Activated CD4-positive, alpha-beta T cell treated with anti-CD3 and anti-CD28 coated beads for 36 hours (primary cell): ENCODE measurements at places on chromosomes 3 and 15. TPM values are rescaled to one million over a fixed set of nuclear protein-coding genes. Genes with fewer than 3 reads are reported as not detected.

GRCh38 chr3:71194785-71195184, 388.7 kb downstream of the FOXP1 start:
- no peak for DNase-seq

DNA sequence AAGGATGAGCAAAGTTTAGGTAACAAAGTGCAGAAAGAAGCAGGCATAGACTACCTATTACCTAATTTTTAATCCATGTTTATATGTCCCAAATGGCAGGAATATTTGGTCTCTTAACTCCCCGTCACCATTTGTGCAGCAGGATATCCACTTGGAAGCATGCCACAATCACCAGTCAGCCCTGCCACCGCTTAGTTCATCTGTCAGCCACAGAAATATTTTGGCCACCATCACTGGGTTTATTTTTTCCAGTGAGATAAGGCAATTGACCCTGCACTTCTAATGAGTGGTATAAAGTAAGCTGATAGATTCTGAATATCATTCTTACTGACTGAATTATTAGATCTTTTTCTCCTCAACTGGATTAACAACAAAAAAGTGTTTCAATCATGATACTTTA, 152.9 kb upstream of the SOX2 start:
- no peak for DNase-seq

Gene COPS2
- total RNA-seq: 82.6 TPM

DNA sequence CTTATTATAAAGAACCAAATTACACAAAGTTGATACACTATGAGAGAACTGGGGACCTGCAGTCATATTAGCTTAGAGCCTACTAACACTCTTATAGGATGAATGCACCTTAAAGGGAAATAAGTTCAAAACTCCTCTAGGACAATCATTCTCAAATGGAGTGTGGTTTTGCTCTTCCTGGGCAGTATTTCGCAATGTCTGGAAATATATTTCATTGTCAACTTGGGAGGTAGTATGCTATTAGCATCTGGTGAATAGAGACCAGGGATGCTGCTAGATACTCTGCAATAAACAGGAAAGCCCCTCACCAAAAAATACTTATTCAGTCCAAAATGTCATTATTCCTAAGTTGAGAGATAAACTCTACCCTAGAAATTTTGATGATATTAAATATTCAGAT, 451.4 kb upstream of the ARPP21 start:
- no peak for DNase-seq

- DNase-seq: no peak
Measured at GRCh38 chr3:39977058-39977794, 167.8 kb downstream of the MYRIP start.

Gene FANCD2
- 87.7 TPM for total RNA-seq

GRCh38 chr3:5809586-5810246, 622.2 kb downstream of the EDEM1 start:
- no peak for DNase-seq

Gene CLDN11
- total RNA-seq: not detected

GRCh38 chr15:60809375-60809774, 330.4 kb upstream of the ICE2 start:
- no peak for DNase-seq
